Omental fat pad (tissue), 4 donors: ENCODE measurements at places on chromosomes 6 and 20. TPM values are rescaled to one million over a fixed set of nuclear protein-coding genes. Genes with fewer than 3 reads are reported as not detected.

GRCh38 chr6:41692730-41693129, 42.7 kb downstream of the TFEB start:
- no peak for DNase-seq

Gene GABRR1
- total RNA-seq = not detected

Gene TAB2
- total RNA-seq = 60.0 TPM

DNA sequence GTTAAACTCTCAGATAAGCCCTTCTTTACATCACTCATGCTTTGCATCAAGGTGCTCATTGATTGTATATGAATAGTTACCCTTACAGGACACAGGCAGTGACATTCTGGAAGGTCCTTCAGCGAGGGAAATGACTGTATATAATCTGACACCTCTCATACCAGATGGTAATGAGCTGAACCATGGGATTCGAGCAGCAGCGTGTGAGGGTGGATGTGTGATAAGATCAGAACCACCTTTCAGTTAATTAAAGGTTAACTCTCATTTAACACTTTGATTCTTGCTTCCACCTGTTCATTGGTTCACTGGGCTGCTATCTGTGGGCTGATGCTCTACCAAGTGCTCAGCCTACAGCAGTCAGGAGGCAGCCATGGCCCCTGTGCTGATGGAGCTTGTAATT, 24.2 kb downstream of the NEDD9 start:
- DNase-seq = no peak

- DNase-seq = no peak
These were observed 491.0 kb downstream of the NKAIN2 start for GRCh38 chr6:124294574-124295200.

Gene PRDM1
- 20.8 TPM for total RNA-seq

Gene IMPG1
- not detected for total RNA-seq

Gene TTK
- 2.9 TPM for total RNA-seq

- no peak for DNase-seq
These were observed 35.1 kb downstream of the TIAM2 start for GRCh38 chr6:155030148-155030720.

Gene CAGE1
- total RNA-seq = not detected

- no peak for DNase-seq
These were observed 1099.6 kb upstream of the GJE1 start for GRCh38 chr6:141033101-141033500.

- no peak for DNase-seq
These were observed 313.2 kb upstream of the JARID2 start for GRCh38 chr6:14932485-14933182.

- DNase-seq = no peak
These were observed 31.8 kb downstream of the ACSS1 start for GRCh38 chr20:25025986-25026605.

DNA sequence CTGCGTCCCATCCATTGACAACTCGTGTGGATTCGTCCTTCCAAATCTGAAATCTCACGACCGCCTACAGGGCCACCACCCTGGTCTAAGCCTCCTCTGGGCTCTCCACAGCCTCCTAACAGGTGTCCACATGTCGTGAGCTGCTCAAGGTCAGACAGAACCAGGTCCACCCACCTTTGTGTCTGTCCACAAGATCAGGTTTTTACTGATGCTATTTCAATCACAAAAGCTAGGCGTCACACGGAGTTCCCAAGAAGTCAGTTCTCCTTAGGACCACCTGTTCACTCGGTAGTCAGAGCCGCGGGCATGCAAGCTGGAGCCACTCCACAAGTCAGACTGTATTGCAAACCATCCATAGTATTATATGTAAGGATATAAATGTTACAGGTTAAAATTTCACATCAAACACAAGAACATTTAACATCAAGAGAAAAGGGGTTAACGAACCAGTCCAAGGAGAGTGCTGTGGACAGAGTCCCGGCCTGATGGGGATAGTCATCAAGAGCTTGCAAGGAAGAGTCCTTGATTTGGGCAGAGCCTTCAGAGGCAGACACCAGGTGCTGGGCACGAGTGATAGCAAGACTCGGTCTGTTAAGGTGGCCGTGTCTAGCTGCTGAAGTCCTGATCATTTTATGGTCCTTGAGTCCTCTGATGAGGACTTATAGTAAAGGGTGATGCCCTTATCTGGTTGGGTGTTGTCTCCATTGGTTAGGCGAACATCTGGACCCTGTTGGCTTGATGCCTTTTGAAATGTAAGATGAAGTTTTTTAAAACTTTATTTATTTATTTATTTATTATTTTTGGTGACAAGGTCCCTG, 731 bp upstream of the DNPH1 start:
- no peak for DNase-seq

Gene ZKSCAN3
- 2.9 TPM for total RNA-seq

DNA sequence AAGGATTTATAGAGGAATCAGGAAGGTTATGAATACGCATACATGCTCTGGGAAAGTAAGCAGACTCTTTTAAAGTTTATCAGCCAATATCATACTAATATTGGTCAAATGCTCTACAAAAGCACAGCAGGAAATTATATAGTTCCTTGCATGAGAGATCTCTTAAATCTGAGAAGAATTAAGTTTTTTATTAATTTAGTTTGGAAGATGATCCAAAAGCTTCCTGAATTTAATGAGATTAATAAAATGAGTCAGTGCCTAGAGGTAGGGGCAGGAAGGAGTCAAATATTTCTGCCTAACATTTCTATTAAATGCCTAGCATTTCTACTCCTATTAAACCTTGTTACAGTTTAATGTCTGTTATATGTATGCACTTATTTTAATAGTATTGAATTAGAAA, 1608.2 kb downstream of the GRIK2 start:
- no peak for DNase-seq

DNA sequence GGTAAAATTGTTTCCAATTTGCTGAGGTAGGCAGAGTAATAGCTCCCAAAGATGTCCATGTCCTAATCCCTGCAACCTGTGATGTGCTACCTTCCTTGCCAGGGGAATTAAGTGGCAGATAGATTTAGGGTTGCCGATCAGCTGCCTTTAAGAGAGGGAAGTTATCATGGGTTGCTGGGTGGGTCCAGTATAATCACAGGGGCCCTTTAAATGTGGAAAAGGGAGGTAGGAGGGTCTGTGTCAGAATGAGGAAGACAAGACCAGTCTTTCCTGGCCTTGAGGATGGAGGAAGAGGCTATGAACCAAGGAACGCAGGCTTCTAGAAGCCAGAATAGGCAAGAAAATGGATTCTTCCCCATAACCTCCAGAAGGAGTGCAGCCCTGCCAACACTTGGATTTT, 50.7 kb downstream of the CTCFL start:
- no peak for DNase-seq
